ENCODE measurements at places on chromosomes 13 and 19. TPM values are rescaled to one million over a fixed set of nuclear protein-coding genes. Genes with fewer than 3 reads are reported as not detected.

GPR18 gene
- not detected for total RNA-seq

ZSCAN22 gene
- 4.5 TPM for total RNA-seq

DNA sequence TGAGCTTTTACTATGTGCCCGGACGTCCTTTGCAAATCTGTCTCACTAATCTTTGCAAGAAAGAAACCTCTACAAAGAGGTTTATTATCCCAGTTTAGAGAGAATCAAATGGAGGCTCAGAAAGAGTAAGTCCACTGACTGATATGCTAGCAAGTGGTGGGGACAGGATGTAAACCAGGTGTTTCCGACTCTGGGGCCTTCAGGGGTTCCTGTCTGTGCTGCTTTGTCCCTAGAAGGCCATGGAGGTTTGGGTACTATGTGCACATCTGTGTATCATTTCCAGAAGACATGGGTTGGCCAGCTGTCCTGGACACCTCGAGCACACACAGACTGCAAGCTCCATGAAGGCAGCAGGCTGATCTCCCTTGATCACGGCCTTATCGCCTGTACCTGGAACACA is 1.2 kb upstream of the KPTN start:
- H3K36me3 ChIP-seq: no peaks in the 10 kb centered on the region
- no peaks in the 10 kb centered on the region for H3K27me3 ChIP-seq
- no peak overlapping the region for H3K27ac ChIP-seq
- H3K4me1 ChIP-seq: no peaks in the 10 kb centered on the region
- no peak overlapping the region for H3K4me3 ChIP-seq

CFAP97D2 gene
- total RNA-seq: not detected

GRCh38 chr19:12983542-12984142 is 11.6 kb upstream of the NFIX start:
- no peaks in the 10 kb centered on the region for H3K27me3 ChIP-seq
- no peaks in the 10 kb centered on the region for H3K4me1 ChIP-seq
- DNase-seq: peak; percentile 83
- H3K36me3 ChIP-seq: no peaks in the 10 kb centered on the region

DNA sequence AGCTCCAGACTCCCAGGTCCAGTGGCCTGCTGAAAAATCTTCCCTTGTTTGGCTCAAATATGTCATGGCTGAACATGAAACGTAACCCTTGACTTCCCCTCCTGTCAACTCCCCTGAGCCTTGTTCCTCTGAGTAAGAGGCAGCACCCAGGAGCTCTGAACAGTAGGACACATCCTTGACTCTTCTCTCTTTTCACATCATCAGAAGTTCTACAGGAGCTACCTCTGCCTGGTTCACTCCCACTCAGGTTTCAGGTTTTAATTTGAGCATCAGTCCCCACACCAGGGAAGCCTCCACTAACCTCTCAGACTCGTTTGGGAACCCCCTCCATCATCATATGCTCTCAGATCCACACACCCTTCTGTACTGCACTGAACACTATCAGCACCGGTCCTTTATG is 30.3 kb downstream of the ZNF823 start:
- DNase-seq: no peak
- no peaks in the 10 kb centered on the region for H3K27me3 ChIP-seq
- no peak overlapping the region for H3K27ac ChIP-seq
- H3K4me3 ChIP-seq: no peak overlapping the region
- H3K4me1 ChIP-seq: no peaks in the 10 kb centered on the region
- H3K36me3 ChIP-seq: no peaks in the 10 kb centered on the region

GRCh38 chr13:60152904-60153303 is 10.8 kb downstream of the DIAPH3 start:
- no peaks in the 10 kb centered on the region for H3K27me3 ChIP-seq
- no peak overlapping the region for H3K4me3 ChIP-seq
- H3K4me1 ChIP-seq: no peaks in the 10 kb centered on the region
- H3K36me3 ChIP-seq: no peaks in the 10 kb centered on the region
- no peak for DNase-seq

GRCh38 chr19:15240515-15240914 is 8.3 kb upstream of the EPHX3 start:
- DNase-seq: no peak
- peaks cover 2% of the 10 kb centered on the region for H3K36me3 ChIP-seq
- no peaks in the 10 kb centered on the region for H3K27me3 ChIP-seq
- H3K4me3 ChIP-seq: no peak overlapping the region
- H3K27ac ChIP-seq: no peak overlapping the region

GRCh38 chr19:21749090-21749489 is 18.3 kb downstream of the ZNF100 start:
- no peak overlapping the region for H3K4me3 ChIP-seq
- no peak for DNase-seq
- H3K27ac ChIP-seq: no peak overlapping the region

PRR22 gene
- 1.0 TPM for total RNA-seq

POLR1G gene
- total RNA-seq: 2.2 TPM

GRCh38 chr19:23116802-23117571 is at the start of gene ZNF730:
Gene ZNF730 (plus strand): TSS chr19:23117025. CDS start chr19:23117174, 149 bp downstream.
- no peaks in the 10 kb centered on the region for H3K27me3 ChIP-seq
- DNase-seq: peak; percentile 17
- H3K4me1 ChIP-seq: no peaks in the 10 kb centered on the region
- H3K4me3 ChIP-seq: peak within 1 kb of the TSS; percentile 37
- H3K36me3 ChIP-seq: no peaks in the 10 kb centered on the region

GRCh38 chr19:15828121-15828610 is 12.7 kb upstream of the OR10H1 start:
- no peaks in the 10 kb centered on the region for H3K36me3 ChIP-seq
- no peak overlapping the region for H3K27ac ChIP-seq
- peaks cover 11% of the 10 kb centered on the region for H3K27me3 ChIP-seq
- H3K4me1 ChIP-seq: no peaks in the 10 kb centered on the region

TFDP1 gene
- total RNA-seq: 45.3 TPM

GRCh38 chr19:38564981-38565690 is 52.6 kb downstream of the MAP4K1 start:
- H3K4me1 ChIP-seq: no peaks in the 10 kb centered on the region
- H3K27me3 ChIP-seq: no peaks in the 10 kb centered on the region
- DNase-seq: no peak
- no peak overlapping the region for H3K27ac ChIP-seq
